Upper lobe of right lung (tissue), 1 donor: ENCODE measurements at places on chromosomes 11 and 22. TPM values are rescaled to one million over a fixed set of nuclear protein-coding genes. Genes with fewer than 3 reads are reported as not detected.
A peak's percentile ranks its signal among the peaks of the same experiment; 100 is the strongest.

Gene OR5F1
- not detected for total RNA-seq

Gene PACS1
- total RNA-seq = 55.9 TPM

Gene KIAA1671
- 46.7 TPM for total RNA-seq

Gene ACRV1
- total RNA-seq = not detected

Gene MYEOV
- total RNA-seq = 0.23 TPM

Gene TRMT112
- 168 TPM for total RNA-seq

Gene RFPL1
- total RNA-seq = not detected

Gene JAML
- 87.9 TPM for total RNA-seq

Gene CHADL
- 3.4 TPM for total RNA-seq

Gene P2RY6
- total RNA-seq = 3.2 TPM

Gene OR5B21
- total RNA-seq = not detected

GRCh38 chr22:34414467-34415440 lies 494.5 kb upstream of the LARGE1 start:
- H3K36me3 ChIP-seq = no peaks in the 10 kb centered on the region
- DNase-seq = no peak
- no peak overlapping the region for H3K27ac ChIP-seq

GRCh38 chr11:280706-281485 lies 2.7 kb downstream of the NLRP6 start:
- H3K27ac ChIP-seq = no peak overlapping the region
- DNase-seq = peak; percentile 67
- H3K4me3 ChIP-seq = peak overlapping the region; percentile 35
- no peaks in the 10 kb centered on the region for H3K36me3 ChIP-seq
- H3K4me1 ChIP-seq = peaks cover 30% of the 10 kb centered on the region

DNA sequence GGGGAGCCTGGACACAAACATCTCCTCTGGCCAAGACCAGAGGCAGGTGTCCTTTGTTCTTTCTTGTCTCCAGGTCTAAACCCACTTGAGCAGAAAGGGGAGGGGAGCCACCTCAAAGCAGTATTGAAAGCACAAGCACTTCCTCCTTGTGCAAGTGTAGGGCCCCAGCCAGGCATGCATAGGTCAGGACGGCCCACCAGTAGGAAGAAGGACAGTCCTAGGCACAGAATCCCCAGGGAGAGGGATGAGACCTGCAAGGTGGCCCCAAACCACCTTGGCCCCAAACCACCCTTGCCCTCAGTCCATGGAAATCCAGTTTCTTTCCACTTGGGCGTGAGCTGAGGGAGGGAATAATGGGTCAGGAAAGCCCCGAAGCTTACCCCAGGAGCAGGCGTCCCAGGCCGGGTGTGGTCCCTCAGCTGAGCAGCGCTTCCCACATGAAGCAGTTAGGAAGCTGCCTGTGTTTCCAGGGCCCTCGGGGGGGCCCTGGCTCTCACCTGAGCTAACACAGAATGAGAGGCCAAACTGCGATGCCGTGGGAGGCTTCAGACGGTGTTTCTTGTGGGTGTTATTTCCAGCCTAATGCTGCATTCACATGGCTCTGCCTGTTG lies 20.4 kb upstream of the IGSF9B start:
- DNase-seq = no peak
- H3K4me1 ChIP-seq = no peaks in the 10 kb centered on the region
- no peak overlapping the region for H3K27ac ChIP-seq
- peaks cover 4% of the 10 kb centered on the region for H3K27me3 ChIP-seq
- H3K36me3 ChIP-seq = no peaks in the 10 kb centered on the region

GRCh38 chr11:60927061-60927592 lies 2.9 kb downstream of the TMEM132A start:
- no peak overlapping the region for H3K27ac ChIP-seq
- H3K36me3 ChIP-seq = peaks cover 13% of the 10 kb centered on the region
- H3K27me3 ChIP-seq = peaks cover 9% of the 10 kb centered on the region
- peaks cover 15% of the 10 kb centered on the region for H3K4me1 ChIP-seq
- DNase-seq = peak; percentile 55
- H3K4me3 ChIP-seq = no peak overlapping the region

DNA sequence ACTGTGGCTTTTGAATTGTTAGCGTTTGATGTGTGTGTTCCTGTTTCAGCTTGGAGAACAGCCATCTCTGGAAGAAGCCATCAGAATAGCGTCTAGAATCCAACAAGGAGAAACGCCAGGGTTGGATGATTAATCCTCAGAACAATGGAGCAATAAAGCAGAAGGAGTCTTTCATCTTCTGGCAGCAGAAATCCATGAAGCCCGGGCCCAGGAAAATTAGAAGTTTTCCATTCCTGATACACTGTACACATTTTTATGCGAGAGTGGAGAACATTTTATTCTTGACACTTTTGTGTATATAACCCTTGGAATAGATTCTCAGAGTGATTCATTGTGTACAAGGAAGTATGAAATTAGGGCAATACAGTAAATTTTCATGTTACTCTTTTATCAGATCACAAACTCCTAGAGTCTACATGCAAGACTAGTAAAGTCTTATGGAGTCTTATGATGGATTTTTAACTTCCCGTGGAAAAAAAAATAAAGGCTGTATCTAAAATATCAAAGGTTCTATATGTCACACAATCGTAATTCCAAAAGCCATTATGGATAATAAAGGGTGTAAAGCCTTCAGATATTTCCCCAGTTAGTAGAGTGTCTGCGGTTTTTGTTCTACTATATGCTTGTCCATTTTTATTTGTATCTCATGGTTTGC lies 45.9 kb upstream of the WEE1 start:
- H3K4me3 ChIP-seq = no peak overlapping the region
- H3K36me3 ChIP-seq = no peaks in the 10 kb centered on the region
- H3K4me1 ChIP-seq = no peaks in the 10 kb centered on the region
- no peak for DNase-seq
- no peaks in the 10 kb centered on the region for H3K27me3 ChIP-seq

DNA sequence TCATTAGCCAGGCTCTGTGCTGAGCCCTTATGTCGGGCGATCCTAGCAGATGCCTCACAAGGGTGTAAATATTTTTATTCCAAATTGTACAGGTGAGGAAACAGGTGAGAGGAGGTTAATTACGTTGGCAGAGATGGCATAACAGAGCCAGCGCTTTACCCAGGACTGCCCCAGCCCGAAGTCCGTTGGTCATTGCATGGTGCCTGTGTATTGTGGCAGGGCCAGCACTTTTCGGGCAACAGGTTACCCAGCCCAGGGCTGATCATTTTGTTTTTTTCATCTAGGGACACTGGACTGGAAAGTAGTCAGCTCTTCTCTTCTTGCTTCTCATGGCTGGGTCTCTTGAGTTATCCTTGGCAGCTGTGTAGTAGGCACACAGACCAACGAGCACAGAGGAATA lies 202.2 kb upstream of the NAV2 start:
- no peak overlapping the region for H3K4me3 ChIP-seq
- DNase-seq = no peak
- peak overlapping the region; percentile 42 for H3K27ac ChIP-seq
- no peaks in the 10 kb centered on the region for H3K27me3 ChIP-seq
- H3K4me1 ChIP-seq = no peaks in the 10 kb centered on the region
- H3K36me3 ChIP-seq = no peaks in the 10 kb centered on the region

- H3K27ac ChIP-seq = no peak overlapping the region
- no peak for DNase-seq
- no peaks in the 10 kb centered on the region for H3K36me3 ChIP-seq
- H3K27me3 ChIP-seq = no peaks in the 10 kb centered on the region
These were observed 243.5 kb upstream of the ANO3 start for GRCh38 chr11:26088391-26088790.

DNA sequence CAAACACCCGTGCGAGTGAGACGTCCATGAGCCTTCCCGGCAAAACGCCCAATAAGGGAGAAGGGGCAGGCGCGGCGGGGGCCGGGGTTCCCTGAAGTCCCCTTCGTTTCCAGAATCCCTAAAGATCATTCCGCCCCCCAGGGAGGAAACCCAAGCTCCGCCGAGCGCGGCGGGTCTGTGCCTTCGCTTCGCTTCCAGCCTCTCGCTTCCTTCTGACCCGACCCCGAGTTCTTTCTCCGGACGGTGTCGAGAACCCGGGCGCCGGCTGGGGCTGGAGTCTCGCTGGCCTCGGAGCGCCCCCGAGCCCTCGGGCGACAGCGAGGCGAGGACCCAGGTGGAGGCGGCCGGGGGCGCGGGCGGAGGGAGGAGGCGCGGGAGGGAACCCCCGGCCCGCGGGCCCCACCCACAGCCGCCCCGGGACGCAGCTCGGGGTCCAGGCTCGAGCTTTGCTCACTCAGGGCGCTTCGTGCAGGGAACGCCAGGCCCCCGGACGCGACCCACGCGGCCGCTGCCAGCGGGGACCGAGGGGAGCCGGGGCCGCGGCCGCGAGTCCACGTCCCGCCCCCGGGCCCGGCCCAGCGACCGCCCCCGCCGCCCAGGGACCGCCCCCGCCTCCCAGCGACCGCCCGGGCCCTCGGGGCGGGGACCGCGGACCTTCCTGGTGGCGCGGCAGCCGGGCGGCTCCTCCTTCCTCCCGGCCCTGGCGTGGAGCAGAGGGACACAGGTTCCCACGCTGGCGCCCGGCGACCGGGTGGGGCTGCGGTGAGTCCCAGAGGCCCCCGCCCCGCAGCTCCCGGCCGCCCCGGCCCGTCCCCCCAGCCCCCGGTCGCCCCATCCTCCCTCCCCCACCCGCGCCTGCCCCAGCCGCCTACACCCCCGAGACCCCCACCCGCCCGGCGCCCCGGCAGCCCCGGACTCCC lies at the start of gene PGGHG:
PGGHG (plus strand) TSS at position 649 of the 920 bp plus-strand sequence. CDS start 691 bp downstream, outside the sequence.
- H3K27me3 ChIP-seq = peaks cover 23% of the 10 kb centered on the region
- peak within 1 kb of the TSS; percentile 69 for H3K4me3 ChIP-seq
- peaks cover 18% of the 10 kb centered on the region for H3K4me1 ChIP-seq
- DNase-seq = peak; percentile 91

DNA sequence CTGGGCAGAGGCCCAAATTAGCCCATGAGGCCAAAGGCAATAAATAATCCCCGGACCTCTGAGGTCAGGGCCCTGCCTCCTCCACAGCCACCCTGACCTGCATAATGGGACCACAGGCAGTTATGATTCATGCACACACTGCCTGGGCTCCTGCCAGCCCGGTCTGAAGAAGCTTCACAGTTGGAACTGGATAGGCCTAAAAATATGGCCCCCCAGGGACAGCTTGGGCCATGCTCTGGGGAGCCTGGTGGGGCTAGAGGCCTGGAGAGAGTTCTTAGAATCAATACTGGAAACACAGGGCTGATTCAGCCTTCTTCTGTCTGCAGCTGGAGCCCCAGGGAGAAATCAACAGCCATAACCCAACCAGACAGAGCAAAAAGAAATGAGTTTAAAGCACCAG lies 112.8 kb upstream of the CADM1 start:
- no peaks in the 10 kb centered on the region for H3K36me3 ChIP-seq
- H3K27ac ChIP-seq = no peak overlapping the region
- DNase-seq = no peak
- no peaks in the 10 kb centered on the region for H3K27me3 ChIP-seq

DNA sequence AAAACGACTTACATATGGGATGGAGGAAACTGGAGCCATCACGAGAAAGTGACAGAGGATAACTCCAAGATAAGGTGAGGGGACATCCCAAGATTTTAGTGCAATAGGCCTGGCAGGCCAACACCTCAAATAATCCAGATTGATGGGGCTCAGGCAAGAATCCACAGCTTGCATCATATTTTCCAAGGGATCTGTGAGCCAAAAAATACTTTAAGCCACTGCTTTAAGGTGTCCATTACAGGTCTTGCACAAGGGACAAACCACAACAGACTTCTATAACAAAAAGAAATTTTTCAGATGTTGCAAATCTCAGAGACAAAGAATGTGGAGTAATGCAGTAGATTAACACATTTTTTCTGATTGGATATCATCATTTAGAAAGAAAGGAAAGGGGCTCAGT lies 45.6 kb downstream of the DENND5A start:
- no peaks in the 10 kb centered on the region for H3K36me3 ChIP-seq
- H3K4me3 ChIP-seq = no peak overlapping the region
- no peaks in the 10 kb centered on the region for H3K27me3 ChIP-seq
- H3K4me1 ChIP-seq = no peaks in the 10 kb centered on the region

DNA sequence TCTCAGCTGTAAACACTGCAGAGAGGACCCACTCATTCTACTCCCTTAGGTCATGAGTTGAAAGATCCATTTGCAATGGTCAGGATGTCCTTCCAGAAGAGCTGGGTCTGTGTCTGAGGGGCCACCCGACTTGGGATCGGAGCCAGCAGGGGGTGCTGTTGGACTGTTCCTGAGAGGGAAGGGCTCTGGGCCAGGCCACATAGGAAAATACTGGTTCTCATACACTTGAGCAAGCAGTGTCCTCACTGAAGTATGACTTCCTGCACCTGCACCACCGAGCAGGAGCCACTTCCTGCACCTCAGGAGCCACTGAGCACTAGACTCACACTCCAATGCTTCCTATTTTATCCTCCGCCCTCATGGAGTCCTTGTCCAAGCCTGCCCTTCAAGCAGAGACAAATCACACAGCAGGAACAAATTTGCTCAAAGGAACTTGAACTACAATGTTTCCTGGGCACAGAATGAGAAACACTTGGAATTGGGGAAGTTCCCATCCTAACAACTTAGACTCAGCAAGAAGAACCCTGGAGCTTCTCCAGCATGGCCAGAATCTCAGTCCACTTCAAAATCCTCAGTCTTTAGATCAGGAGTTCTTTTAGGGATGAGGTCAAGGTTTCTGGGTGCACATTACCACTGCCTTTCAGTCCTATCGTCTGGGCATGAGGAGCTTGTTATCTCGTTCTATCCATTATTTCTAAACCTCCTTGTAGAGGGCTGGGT lies 36.6 kb upstream of the VPREB1 start:
- H3K27me3 ChIP-seq = peaks cover 13% of the 10 kb centered on the region
- no peak overlapping the region for H3K27ac ChIP-seq
- DNase-seq = peak; percentile 86

- H3K4me1 ChIP-seq = peaks cover 30% of the 10 kb centered on the region
- H3K27ac ChIP-seq = no peak overlapping the region
- no peaks in the 10 kb centered on the region for H3K36me3 ChIP-seq
- H3K27me3 ChIP-seq = no peaks in the 10 kb centered on the region
These were observed 3.1 kb downstream of the RELT start for GRCh38 chr11:73379189-73379880.

DNA sequence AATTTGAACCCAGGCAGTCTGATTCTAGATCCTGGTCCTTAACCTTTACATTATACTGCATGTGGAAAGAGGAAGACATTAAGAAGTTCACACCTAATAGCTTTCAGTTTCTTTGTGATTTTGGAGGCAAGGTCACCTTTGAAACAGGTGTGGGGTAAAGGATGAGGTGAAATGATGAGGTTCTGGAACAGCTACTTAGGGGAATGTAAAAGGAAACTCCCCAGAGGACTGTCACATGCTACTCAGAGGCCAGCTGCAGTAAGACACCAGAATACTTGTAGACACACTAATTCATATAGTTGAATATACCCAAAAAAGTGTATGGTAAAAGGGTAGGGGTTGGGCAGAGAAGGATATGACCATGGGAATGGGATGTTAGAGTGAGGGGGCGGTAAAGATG lies 5.4 kb downstream of the APIP start:
- no peak overlapping the region for H3K27ac ChIP-seq
- no peak overlapping the region for H3K4me3 ChIP-seq
- DNase-seq = no peak
- no peaks in the 10 kb centered on the region for H3K27me3 ChIP-seq
- no peaks in the 10 kb centered on the region for H3K36me3 ChIP-seq
- H3K4me1 ChIP-seq = peaks cover 14% of the 10 kb centered on the region

DNA sequence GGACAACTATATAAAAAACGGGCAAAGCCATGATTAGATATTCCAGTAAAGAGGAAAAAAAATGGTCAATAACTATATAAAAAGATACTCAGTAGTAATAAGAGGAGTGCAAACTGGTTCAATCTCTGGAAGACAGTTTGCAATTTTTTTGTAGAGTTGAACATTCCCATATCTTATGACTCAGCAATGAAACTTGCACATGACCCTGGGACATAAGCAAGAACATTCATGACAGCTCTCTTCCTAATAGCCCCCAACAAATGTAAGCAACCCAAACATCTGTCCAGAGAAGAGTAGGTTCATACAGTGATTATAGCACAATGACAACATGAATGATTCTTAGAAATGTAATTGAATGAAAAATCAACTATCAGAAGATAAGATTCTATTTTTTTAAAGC lies 21.8 kb upstream of the CSF2RB start:
- no peak overlapping the region for H3K4me3 ChIP-seq
- DNase-seq = no peak
- no peaks in the 10 kb centered on the region for H3K27me3 ChIP-seq
- no peak overlapping the region for H3K27ac ChIP-seq
- H3K4me1 ChIP-seq = no peaks in the 10 kb centered on the region
